GM12865 (cell line): ENCODE measurements at places on chromosomes 5 and 9.

DNA sequence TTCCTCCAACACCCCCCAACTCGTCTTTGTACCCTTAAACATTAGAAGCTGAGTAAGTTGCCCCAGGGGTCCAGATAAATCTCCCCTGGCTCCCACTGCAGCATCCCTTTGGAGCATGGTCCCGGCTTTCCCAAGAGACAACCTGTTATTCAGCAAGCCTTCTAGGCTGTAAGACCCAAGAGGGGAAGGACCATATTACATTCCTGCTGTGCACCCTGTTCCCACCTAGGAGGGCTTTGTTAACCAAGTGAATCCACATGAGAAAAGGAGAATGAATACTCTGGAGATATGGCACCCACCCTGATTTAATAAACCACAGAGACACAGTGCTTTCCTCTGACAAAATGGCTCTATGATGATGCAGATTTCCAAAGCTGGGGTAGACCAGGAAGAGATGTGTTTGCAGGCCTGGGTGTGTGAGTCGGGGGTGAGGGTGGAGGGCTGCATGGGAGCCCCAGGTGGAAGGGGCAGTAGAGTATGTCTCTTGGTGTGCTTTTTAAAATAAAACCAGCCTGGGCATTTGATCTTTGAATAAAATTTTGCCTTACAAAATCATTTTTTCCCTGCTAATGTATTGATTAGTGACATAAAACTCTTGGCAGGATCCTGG lies 325.2 kb downstream of the DRD1 start:
- DNase-seq = no peak

DNA sequence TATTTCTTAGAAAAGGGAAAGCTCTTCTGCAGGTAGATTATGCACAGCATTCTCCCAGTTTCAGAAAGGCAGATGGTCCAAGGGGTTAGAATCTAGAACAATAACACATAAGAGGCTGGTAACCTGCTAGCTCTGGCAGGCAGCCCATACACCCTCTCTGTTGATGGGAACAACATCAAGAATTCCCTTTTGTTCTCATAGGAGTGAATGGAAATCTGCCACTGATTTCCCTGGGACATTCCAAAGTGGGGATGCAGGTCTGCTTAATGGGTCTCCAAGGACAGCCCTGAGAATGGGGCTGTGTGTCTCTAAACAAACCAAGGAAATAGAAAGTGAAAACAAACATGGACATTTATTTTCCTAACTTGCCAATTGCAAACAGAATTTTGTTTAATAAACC lies 456.8 kb downstream of the EBF1 start:
- DNase-seq = no peak

DNA sequence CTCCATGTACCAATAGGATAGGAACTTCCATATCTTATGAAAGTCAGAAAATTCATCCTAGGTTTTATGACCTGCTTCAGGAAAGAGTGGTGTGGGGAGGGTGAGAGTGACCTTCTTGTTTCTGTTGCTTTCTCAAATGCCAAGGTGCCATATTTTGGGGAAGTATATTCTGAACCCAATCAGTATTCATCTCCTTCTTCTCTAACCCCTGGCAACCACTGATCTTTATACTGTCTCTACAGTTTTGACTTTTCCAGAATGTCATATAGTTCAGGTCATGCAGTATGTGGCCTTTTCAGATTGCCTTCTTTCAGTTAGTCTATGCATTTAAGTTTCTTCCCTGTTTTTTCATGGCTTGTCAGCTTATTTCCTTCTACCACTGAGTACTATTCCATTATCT lies 321.4 kb upstream of the SEMA6A start:
- no peak for DNase-seq

GRCh38 chr5:78002690-78003089 lies 226.6 kb upstream of the TBCA start:
- DNase-seq = no peak

- no peak for DNase-seq
Observed at GRCh38 chr5:40914835-40915234, 5.5 kb downstream of the C7 start.

- no peak for DNase-seq
Observed at GRCh38 chr5:77869116-77869798, 93.1 kb upstream of the TBCA start.

DNA sequence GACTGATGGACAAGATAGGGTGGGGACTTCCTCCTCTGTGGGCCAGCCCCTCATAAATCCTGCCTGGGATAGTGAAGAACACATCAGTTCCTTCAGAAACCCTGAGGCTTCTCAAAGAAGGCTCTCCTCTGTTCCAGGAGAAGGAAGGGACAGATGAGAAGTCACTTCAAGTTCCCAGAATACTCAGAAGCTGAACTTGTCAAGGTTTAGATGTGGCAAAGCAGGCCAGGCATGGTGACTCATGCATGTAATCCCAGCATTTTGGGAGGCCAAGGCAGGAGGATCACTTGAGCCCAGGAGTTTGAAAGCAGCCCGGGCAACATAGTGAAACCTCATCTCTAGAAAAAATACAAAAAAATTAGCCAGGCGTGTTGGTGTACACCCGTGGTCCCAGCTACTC lies 38.5 kb downstream of the STOM start:
- no peak for DNase-seq

DNA sequence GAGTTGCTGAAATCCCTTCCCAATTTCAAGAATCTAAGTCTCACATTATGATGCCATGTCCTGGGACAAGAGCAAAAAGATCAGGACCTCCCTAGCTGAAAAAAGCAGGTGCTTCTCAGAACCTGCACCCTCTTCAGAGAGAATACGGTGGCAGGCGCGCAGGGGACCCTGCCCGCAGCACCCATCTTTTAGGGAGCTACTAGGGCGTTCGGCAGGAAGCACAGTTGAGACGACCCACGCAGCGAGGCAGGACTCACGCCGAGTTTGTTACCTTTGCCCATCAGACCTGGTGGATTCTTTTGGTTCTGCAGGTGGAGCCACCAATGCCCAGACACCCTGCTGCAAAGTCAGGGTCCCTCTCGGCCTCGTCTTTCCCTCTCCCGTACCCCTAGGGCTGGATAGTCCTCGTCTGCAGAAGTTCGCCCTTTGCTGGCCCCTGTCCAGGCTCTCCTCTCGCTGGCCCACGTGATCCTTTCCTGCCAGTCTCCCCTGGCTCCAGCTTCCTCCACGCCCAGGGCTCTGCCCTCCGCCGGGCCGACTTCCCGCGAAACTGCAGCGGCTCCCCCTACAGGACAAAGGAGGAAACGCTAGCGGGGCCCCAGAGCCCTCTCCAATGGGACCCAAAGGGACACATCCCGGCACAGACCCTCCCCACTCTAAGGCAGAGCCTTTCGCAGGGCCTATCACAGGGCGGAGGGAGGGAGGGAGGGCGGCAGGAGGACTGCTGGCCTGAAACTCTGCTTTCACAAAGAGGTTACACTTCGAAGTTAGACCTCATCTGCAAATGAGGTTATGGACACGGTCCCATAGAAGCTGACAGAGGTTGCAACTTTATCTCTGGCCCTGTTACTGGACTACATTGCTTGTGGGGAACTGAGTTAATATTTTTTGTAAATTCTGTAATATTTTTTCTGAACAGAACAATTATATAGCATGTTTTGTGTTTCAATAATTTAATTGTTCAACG lies 28.8 kb downstream of the TMEM174 start:
- peak; percentile 59 for DNase-seq

DNA sequence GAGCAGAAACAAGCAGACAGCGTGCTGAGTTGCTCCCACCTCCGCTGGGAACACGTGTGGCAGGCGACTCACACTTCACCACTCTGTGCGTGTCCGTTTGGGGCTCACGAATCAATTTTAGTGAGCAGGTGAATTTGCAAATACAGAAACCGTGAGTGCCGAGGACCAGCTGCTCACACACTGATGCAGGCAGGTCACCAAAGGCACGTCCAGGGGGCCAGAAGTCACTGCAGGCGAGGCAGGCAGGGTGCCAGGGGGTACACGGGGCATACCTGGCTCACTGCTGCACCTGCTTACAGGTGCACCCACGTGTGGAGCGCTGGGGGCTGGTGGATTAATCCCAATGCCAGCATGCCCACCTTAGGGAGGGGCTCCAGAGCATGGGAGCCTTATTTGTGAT lies 68.8 kb downstream of the ZNF354C start:
- no peak for DNase-seq

DNA sequence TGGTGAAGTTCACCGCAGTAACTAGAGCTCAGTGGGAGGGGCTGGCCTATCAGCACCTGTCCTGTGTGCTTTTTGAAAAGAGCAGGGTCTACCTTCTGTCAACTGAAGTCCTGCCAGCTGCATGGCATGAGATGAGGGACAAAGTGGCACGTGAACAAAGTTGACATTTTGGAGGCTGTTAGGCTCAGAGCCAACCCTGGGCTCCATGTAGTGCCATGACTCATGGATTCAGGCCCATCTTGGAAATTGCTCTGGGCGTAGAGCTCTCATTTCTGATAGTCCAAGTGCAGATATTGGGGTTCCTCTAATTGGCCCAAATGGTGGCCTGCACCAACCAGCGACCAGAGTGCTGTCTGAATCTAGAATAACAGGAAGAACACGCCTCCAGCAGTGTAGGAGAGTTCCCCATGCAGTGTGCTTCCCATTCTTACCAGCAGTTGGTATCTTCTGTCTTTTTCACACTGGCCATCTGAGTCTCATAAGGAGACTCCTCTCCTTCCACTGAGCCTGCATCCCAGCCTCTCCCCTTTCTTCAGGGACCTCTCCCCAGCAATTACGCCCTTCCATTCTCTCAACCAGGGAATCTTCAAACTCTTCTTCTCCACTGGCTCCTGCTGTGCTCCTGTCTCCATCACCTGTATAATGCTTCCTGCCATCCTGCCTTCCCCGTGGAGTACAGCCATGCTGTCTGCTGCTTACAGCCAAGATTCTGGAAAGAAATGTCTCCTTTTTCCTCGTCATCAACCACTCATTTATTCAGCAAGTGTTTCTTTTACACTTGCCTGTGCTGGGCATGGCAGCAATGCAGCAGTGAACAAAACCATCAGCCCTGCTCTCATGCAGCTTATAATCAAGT lies 30.4 kb downstream of the IRF1 start:
- DNase-seq = peak; percentile 50

DNA sequence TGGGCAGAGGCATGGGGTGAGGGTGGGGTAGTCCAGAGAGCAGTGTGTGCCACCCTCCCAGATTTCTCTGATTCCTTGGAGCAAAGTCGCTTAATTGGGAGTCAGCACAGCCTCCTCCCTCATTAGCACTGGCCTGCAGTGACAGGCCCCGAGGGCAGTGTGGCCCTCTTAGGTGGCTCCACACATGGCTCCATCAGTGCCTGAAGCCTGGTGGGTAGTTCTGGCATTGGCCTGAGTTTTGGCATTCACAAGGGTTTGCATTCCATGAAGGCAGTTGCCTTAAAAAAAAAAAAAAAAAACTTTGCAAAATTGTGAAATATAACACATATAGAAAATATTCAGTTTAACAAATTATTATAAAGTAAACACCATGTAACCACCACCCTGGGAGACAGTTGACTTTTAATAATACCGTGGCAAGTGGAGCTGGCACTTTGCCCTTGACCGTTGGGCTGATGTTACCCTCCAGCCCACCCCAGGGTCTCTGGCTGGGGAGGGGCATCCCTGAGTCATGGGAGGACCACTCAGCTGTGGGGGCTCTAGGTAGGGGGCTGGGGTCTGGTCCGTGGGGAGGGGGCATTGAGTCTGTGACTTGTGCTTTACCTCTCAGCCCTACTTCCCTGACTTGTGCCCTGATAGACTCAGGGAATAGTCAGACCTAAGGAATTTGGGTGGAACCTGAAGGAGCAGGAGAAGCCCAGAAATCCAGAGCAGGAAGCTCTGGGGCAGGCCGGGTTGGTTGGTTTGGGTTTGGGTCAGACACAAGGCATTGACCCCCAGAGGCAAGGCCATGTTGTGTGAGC lies 51.3 kb upstream of the PITX1 start:
- DNase-seq = no peak

- DNase-seq = peak; percentile 85
Observed at GRCh38 chr5:181261320-181262049, 542 bp upstream of the TRIM52 start.
